ENCODE measurements at places on chromosomes 7 and 10.

- DNase-seq = no peak
These were observed 237.8 kb downstream of the MAD1L1 start for GRCh38 chr7:1994931-1995330.

DNA sequence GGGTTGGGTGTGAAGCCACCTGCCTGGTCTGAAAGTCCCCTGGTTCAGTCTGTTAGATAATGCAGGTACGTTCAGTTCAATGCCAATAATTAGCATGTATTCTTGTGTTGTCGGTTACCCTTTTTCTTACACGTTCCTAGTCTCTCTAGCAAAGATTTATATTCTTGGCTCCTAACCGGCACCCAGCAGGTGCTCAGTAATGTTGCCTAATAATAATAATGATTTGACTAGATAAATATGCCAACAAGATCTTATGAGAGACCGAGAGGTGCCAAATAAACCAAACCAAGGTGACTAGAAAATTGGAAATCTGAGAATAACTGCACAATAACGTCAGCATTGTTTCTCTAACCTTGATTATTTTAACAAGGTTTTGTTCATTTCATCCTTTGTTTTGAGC, 1.1 kb upstream of the SMIM30 start:
- DNase-seq = no peak

- no peak for DNase-seq
These were observed 45.7 kb downstream of the ATXN7L1 start for GRCh38 chr7:105830405-105831301.

- no peak for DNase-seq
These were observed 57.2 kb upstream of the PAX2 start for GRCh38 chr10:100688201-100688600.

DNA sequence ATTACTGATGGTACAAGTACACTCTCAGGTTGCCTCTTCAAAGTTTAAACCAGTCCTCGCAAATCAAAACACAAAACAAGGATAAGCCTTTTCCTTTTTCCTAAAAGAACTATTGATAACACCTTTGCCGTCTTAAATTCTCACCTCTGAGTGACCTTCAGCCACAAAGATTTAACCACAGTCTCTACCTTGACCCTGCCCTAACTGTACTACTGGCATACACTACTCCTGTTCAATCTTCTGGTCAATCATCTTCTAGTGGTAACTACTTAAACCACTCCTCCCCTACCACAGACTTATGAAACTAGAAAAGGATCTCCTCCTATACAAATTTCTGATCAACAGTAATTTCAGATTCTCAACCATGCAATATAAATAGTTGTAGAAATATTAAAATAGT, 15.1 kb downstream of the UPF2 start:
- no peak for DNase-seq

DNA sequence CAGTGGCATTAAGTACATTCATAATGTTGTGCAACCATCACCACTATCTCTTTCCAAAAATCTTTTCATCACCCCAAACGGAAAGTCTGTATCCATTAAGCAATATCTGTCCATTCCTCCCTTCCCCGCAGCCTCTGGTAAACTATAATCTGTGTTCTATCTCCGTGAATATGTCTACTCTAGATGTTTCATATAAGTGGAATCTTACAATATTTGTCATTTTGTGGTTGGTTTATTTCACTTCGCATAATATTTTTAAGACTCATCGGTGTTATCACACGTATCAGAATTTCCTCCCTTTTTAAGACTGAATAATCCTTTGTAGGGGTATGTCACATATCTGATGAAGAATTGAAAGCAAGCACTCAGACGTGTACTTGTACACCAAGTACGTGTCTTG, 86.0 kb upstream of the FGFR2 start:
- DNase-seq = no peak

- DNase-seq = peak; percentile 73
These were observed 2.4 kb downstream of the ADCK2 start for GRCh38 chr7:140674899-140675701.

DNA sequence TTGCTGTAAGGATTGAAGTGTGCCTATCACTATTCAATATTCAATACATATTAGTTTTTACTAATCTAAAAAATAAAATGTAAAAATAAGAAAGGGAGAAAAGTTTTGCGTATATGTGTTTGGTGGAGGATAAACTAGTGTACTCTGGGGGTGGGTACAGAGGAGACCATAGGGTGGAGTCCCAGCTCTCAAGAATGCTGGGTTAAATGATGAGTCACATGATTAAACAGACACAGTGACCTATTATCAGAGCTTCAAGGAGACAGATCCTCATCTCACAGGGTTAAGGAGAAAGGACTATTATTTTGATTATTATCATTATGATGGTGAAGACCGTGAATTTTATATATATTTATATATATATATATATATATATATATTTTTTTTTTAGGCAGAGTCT, 77.5 kb downstream of the AFAP1L2 start:
- DNase-seq = no peak

DNA sequence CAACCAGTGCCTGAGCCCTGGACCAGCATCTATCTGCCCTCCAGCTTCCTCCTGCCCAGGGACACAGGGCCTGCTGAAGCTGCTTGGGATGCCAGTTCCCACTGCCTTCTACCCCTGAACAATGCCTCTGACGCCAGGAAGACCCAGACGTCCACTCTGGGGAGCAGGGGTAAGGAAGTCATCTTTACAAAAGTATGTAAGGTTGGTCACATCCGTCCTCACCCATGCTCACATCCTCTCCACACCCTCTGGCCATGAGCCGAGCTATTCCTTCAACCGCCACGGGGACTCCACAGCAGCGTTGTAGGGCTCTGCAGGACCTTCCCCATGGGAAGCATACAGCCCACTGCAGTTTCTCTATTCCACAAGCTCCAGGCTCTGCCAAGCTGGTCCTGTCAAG, 58.5 kb downstream of the CLRN3 start:
- no peak for DNase-seq

- no peak for DNase-seq
These were observed 282.4 kb downstream of the TNS3 start for GRCh38 chr7:47299496-47299895.

GRCh38 chr7:139246905-139247304, 15.9 kb downstream of the UBN2 start:
- DNase-seq = no peak

GRCh38 chr7:16590424-16590823, 55.1 kb downstream of the ANKMY2 start:
- DNase-seq = no peak

- no peak for DNase-seq
These were observed 177.5 kb downstream of the RELN start for GRCh38 chr7:103811997-103812396.

DNA sequence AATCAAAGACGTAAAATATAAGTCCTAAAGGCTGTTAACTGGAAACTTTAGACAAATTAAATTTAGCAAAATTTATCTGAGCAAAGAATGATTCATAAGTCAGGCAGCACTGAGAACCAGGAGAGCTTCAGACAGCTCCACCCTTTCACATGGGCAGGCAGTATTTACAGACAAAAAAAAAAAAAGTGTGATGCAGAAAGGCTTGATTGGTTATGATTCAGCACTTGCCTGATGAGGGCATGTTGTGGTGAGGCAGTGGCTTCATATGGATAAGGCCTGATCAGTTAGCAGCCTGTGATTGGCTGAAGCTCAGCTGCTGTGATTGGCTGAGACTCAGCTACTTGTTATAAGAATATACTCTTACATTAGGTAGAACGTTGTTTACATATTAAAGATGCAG, 495.4 kb upstream of the POM121L12 start:
- no peak for DNase-seq

DNA sequence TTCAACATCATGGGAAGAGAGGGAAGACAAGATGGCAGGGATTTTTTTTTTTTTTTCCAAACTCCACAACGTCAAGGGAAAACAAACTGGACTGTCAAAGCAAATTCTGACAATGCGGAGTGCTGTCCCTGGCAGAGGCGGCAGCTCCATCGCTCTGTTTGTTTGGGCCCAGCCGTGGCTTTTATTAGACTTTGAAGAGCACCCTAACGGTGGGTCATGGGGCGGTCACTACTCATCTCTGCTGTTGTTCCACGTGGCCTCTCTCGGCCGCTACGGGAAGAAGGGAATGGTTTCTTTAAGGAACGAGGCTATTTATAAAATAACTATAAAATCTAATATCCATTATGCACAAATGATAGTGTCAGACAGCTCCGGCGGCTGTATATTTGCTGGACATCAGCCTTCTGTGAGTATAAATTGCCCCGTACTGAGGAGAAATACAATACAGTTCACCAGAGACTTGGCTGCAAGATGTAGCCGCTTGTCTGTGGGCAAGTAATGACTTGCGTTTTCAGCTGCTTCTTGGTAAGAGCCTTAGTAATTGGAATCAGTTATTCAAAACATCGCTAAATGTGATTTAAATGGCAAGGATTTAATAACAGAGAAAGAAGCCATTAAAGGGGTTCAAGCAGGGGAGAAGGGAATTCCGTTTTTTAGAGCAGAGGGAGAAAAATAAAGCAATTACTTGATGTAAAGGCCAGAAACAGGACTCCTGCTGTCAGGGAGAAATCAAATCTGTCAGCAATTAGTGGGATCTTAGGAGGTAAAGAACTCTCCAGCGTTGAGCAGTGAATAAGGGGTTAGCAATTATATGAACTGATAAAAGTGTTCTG, 61.7 kb upstream of the RAB11FIP2 start:
- no peak for DNase-seq

GRCh38 chr7:2539031-2539911, 16.1 kb downstream of the BRAT1 start:
- DNase-seq = no peak

All from suppressor macrophage treated with lipopolysaccharide for 1 hour (primary cell).